ENCODE measurements at places on chromosomes 13 and 19.

DNA sequence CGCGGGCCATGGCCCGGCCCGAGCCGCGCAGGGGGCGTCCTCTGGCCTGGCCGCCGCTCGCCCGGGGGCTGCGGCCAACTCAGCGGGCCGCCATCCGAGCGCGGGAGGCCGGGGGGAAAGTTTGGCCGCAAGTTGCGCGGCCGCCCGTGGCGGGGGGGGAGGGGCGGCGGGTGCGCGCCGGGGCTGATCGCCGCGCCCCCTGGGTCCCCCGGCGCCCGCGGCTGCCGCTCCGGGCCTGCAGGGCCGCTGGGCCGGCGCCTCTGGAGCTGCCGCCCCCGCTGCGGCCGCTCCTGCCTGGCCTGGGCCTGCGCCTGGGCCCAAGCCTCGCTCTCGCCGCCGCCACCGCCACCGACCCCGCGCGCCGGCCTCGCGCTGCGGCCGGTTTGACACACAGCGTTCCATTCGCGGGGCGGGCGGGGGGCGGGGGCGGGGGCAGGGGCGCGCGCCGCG, at the start of gene NR2F6:
NR2F6 (minus strand) TSS at position 385 of the 450 bp plus-strand sequence. CDS start 699 bp downstream, outside the sequence.
- no peak for DNase-seq

DNA sequence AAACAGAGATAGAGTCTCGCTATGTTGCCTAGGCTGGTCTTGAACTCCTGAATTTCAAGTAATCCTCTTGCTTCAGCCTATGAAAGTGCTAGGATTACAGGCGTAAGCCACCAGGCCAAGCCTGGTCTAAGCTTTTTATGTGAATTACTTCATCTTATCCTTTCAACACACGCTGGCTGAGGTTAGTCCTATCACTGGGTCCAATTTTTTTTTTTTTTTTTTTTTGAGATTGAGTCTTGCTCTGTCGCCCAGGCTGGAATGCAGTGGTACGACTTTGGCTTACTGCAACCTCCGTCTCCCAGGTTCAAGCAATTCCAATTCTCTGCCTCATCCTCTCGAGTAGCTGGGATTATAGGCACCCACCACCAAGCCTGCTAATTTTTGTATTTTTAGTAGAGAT, 10.4 kb downstream of the MYO1F start:
- no peak for DNase-seq

DNA sequence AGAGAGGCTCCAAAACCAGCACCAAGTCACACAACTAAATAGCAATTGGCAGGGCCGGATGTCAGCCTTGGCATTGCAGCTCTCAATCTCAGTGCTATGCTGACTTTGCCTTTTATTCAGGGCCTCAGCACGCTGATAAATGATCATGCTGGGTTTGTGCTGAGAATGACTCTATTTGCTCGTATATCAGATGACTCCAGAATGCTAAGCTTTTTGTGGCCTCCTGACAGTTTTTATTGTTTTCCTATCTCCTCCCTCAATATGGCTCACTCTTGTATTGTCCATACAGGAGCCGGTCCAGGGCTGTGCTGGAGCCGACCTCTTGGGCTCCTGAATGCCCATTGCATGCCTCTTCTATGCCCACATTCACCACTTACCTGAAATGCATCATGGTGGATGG, 211.0 kb downstream of the EFNB2 start:
- no peak for DNase-seq

GRCh38 chr13:23268441-23268840, 87.7 kb downstream of the SGCG start:
- no peak for DNase-seq

GRCh38 chr13:75414036-75414827, 67.7 kb downstream of the TBC1D4 start:
- DNase-seq: no peak

DNA sequence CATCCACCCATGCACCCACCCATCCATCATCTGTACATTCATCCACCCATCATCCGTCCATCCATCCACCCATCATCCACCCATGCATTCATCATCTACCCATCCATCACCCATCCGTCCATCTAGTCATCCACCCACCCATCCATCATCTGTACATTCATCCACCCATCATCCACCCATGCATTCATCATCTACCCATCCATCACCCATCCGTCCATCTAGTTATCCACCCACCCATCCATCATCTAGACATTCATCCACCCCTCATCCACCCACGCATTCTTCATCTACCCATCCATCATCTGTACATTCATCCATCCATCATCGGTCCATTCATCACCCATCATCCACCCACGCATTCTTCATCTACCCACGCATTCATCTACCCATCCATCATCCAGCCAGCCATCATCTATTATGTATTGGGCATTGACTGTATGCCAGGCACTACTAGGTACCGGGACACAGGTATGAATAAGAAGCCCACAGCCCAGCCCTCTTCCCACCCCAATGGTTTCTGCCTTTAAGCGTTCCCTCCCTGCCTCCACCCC, 16.7 kb upstream of the GALP start:
- DNase-seq: no peak

DNA sequence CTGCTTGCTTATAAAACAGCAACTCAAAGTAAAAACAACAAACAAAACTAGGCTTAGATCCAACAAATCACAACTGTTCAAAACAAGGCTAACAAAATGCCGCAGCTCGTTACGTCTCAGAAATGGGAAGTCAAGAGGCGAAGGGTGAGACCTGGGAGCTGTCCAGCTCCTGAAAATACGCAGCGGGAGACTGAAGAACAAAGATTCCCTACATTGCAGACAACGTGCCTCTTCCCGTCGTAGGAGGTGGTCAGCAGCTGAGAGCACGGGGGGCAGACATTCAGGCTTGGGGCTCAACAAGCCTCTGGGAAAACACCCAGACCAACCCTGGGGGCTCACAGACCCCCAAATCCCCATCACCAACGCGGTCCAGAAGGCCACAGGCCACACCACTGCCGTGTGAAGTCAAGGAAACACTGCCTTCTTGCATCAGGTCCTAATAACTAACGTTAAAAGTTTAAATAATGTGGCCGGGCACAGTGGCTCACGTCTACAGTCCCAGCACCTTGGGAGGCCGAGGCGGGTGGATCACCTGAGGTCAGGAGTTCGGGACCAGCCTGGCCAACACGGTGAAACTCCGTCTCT, 13.5 kb downstream of the PLPP2 start:
- no peak for DNase-seq

GRCh38 chr13:107209824-107210722, 642.1 kb upstream of the ARGLU1 start:
- DNase-seq: no peak

DNA sequence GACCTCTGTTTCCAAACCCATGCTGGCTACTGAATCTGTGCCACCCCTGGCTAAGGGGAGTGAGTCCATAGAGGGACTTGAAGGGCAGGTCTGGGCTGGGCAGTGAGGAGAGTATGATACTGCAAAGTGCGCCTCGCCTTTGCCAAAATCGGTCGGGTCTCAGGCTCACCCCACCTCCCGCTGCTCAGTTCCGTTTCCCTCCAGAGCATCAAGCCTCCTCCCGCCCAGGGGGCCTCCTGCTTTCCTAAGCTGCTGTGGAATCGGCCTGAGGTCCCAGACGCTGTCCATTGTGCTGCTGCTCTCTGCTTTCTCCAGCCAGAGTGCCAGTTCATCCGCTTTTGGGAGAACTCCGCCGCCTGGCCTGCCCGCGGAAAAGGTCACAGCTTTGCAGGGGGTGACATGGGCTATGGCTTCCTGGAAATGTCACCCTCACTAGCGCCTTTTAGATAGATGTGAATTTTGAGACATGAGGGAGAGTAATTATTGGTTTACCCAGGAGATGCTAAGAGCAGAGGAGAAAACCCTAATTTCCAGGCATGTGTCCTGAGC, 1418.4 kb downstream of the UQCRFS1 start:
- no peak for DNase-seq

GRCh38 chr13:67090856-67091255, 139.3 kb downstream of the PCDH9 start:
- DNase-seq: no peak

DNA sequence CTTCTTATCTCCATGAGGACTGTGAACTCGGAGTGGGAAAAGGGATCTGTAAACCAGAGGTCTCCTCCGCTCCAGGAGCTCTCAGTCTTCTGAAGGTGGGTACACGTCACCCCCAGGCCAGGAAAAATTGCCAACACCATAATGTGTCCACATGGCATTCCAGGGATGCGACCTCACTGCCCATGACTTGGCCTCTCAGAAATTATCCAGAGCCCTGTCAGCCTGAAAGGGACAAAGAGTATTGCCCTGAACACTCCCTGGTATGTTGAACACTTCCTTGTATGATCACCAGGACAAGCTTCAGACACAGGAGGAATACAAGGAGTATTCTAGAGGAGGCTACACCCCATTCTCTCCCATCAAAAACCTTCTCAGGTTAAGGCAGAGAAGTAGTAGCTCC, 81.0 kb upstream of the SLC7A1 start:
- DNase-seq: no peak
